ENCODE measurements at places on chromosomes 7 and 10.

DNA sequence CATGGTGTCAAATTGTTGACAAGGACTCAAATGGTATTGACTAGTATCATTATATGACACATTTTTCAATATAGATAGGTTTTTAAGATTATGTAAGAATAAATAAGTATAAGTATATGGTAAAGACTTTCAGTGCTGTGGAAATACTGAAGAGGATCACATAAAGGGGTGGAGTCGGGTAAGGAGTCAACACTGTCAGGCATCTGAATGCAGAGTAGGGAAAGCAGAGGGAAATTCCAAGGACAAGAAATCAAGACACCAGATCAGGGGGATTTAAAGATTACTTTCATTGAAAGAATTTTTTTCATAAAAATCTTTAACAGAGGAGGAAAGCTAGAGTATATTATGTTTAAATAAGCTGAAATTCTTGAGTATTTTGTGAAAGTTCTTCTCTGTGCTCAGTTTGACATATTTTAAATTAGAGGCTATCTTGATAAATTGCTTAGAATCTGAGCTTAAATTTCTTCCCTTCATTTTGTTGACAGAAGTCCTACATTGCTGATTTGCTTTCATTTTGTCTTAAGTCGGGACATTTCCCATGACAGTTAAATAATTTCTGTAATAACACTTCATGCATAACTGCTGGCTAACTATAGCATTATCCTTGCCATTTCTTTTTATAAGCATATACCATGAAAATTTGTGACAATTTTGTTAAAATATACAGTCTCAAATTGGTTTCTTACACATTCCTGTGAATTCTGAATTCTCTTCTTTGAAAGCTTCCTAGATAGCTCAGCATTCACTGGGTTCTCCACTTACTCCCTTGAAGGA lies 244.3 kb downstream of the PRKG1 start:
- no peak for DNase-seq

DNA sequence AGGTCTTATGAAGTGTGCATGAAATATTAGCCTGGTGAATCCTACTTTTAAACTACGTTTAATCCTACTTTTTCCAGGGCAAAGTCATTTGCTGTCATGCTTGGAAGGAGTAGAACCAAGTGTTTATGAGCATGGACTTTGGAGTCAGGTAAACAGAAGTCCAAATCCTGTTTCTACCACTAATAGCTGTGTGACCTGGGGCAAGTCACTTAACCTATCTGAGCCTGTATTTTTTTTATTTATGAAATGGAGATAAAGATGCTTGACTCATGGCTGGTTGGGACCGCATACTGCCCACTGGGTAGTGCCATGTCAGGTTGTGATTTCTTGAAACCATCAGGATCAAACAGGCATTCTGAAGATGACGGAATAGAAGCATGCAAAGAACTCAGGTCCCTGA lies 249.6 kb downstream of the BAMBI start:
- DNase-seq, result no peak

GRCh38 chr10:101974091-101974971 lies 81.6 kb downstream of the ARMH3 start:
- DNase-seq, result no peak

- no peak for DNase-seq
These were observed 265.7 kb upstream of the IMMP2L start for GRCh38 chr7:111827863-111828504.

DNA sequence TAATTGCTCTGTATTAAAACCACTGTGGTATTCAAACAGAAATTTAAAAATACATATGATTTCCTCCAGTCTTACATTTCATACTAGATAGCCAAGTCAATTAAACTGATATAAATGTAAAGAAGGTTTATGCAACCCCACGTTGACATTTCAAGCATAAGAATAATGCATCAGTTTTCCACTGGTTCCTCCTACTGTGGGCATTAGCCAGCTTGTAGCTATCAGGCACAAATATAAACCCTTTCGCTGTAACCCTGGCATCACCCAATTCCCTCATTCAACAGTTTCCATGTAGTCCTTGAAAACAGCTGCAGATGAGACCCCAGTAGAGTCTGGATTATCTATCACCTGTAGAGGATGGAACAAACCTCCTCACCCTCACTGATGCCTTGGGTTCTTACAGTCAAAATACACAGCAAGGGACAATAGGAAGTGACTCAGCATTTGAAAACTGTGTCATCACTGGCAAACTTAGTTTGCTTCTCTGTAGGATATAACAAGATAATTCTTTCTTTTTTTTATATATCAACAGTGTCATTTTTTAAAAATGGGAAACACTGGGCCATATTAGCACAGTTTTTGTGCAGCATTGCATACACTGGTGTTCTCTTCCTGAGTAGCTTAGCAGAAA lies 113.0 kb downstream of the PDE1C start:
- DNase-seq, result no peak

DNA sequence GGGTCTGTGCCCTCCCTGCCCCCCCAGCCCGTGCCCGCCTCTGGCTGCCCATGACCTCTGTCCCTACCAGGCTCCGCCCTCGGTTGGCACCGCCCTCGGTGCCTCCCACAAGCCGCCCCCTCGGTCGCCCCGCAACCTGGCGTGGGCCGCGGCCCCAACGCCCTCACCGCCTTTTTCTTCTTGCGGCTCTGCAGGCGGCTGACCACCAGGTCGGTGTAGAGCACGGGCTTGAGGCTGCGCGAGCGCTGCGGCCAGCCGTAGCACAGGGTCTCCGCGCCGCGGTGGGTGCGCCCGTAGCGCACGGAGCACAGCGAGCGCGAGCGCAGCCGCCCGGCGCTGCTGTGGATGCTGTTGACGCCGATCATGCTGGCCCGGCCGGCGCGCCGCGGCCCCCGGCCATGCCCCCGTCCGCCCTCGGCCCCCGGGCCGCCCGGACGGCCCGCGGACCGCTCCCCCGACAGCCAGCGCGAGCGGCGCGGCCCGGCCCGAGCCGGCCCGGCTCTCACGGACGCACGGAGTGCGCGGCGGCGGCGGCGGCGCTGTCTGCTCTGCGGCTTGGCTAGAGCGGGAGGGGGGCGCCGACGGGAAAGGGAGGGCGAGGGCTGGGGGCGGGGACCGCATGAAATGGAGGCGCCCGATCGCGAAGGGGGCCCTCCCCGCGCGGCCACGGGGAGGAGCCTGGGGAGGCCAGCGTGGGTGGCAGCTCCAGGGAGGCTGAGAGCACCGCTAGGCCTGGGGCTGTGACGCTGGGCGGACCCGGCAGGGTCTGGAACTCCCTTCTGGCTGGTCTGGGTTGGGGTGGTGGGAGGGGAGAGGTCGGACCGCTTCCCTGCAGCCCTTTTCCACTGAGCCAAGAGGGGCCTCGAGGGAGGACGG lies 9.6 kb downstream of the PSD start:
- DNase-seq, result peak; percentile 87

- no peak for DNase-seq
These were observed 22.4 kb downstream of the PPP1R3C start for GRCh38 chr10:91610444-91610843.

DNA sequence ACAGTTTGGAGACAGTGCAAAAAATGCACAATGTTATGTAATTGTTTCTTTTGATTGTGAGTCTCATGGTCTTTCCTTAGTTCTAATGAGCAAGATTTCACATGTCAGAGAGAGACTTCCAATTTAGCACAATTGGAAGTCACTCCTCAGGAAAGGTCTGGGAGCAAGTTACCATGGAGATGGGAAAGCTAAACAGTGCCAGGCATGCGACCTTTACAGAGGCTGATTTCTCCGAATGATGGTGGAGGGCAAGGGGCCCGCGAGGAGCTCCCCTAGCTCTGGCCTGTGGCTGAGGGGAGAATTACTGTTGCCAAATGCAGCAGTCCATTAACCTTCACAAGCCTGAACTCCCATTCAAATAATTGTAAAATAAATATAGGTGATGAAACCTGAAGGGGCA lies 59.3 kb downstream of the CDCA7L start:
- DNase-seq, result no peak

GRCh38 chr10:69092959-69093850 lies 5.3 kb downstream of the SRGN start:
- DNase-seq, result peak; percentile 64

DNA sequence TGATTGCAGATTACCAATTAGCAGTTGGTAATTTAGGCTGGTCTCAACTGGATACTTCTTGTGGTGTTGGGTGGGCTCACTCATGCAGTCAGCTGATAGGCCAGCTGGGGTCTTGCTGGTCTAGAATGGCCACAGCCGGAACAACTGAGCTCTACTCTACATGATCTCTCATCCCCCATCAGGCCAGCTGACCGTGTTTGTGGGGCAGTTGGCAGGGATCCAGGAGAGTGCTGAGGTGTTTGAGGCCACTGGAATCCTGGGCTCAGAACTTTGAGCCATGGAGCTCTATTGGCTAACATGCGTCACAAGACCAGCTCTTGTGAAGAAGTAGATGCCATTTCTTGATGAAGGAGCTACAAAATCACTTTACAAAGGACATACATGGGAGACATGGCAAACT lies 242.4 kb downstream of the GFRA1 start:
- no peak for DNase-seq

DNA sequence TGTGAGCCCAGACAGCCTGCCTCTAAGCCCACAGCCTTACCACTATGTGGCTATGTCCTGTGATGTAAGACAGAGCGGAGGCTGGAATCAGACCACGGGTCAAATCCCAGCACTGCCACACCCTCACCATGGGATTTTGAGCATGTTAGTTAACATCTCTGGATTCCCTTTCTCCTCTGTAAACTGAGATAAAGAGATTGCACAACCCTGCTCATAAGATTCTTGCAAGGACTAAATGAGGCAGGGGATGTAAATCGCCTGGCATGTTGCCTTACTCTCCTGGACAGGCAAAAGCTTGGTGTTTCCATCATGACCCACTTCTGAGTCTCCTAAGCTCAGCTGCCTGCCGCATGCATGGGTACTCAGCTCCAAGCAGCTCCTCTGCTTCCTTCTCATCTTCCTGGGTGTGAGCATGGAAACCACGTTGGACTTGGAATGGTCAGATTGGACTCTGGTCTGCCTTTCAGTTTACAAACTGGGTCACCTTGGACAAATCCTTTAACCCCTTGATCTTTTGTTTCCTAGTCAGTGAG lies 41.3 kb upstream of the MTURN start:
- DNase-seq, result no peak

DNA sequence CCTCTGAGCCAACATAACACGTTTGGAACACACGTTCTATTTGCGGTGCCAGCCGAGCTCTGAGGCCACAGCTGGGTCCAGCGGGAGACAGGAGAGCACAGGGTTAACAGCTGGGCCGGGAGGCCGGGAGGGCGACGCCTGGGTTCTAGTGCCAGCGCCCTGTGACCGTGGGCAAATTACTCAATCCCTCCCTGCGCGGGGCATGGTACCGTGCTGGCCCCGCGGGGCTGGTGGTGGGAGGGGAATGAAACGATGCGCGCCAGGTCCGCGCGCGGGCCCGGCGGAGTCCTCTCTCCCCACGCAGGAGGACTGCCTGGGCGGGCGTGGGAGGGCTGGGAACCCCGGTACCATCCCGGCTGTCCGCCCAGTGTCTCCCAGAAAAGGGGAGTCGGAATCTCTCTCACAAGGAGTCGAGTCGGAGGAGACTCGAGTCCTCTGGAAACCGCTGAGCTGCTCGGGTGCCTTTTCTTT lies 30.4 kb downstream of the LEP start:
- DNase-seq, result no peak

DNA sequence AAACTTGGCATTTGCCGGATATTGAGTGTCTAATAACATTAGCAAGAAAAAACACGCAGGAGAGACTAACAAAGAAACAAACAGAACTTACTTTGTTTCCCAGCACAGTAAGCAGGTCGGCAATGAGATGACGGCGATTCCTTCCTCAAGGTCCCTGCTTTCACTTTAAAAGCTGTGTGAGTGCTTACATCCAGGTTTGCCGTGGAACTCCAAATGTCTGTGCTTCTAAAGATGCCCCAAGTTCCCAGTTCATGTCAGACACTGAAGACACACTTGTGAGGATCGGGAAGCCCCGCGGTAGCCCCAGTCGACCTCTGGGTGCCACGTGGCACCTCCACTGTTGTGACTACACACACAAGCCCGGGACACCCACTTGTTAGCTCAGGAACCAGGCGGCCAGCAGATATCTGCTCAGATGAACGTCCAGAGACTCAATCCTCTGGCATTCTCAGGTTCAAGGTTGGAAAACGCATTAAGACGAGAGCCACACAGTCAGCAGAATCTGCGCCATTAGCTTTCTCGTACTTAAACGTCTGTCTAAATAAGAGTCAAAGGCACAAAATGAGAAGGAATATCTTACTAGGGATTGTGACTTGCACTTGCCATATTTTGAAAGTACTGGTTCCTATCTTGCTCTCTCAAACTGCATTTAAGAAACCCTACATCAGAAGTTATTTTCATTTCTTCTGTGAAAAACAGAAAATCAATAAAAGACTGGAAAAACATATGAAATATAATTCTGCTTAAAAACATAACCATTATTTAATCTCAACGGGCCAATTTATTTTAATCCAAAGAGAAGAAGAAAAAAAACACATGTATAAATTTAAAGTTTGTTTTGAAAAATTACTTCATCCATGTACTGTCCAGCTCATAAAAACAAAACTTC lies 207.6 kb upstream of the KLF14 start:
- DNase-seq, result peak; percentile 48

GRCh38 chr10:89283936-89284475 lies 17.8 kb upstream of the IFIT2 start:
- peak; percentile 82 for DNase-seq

DNA sequence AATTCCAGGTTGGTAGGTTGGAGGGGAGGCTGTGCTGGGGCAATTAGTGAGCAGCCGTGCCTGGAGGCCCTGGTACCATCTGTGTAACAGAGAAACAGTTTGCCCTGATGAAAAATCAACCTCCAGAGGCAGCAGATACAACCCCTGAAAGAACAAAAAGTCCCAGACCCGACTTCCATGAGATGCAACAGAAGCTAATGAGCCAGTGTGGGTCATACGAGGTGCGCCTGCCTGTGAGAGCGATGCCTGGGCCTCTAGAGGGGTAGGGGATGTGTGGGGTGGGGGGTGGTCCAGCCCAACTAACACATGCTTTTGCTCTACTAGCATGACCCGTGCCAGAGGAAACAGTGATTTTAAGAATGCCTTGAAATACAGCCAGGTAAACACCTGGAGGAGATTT lies 39.3 kb downstream of the CELF2 start:
- no peak for DNase-seq

DNA sequence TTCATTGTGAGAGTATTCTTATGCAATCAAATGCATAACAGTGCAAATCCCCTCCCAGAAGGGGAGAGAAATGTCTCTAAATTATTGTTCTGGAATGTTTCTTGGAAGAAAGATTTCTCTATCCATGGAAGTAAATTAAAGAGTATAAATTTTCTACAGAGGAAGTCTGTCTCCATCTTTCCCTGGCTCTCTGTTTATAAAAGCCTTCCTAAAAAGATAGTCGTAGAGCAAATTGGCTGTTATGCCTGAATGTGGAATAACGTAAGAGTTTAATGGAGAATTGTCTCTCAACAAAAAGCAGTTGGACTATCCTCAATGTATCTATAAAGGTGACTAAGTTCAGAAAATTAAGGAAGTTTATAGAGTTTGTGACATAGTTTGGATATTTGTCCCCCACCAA lies 76.3 kb downstream of the GNAT3 start:
- no peak for DNase-seq

DNA sequence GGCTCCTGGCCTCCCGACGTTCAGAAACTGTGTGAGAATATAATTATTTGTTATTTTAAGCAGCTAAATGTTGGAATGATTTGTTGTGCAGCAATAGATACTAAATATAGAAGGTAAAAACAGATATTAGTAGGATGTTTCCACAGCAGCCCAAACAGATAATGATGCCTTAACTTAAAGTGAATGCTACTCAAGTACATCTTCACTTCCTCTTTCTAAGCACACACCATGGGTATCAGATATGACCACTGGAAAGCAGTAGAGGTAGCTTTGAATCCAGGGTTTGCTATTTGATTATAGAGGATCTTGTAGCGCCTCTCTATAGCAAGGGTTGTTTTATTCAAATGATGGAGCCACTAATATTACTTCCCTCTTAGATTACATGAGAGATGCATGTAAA lies 38.2 kb upstream of the BET1 start:
- DNase-seq, result no peak

- no peak for DNase-seq
These were observed 19.4 kb downstream of the SPOCK2 start for GRCh38 chr10:72068901-72069446.
